ENCODE measurements at places on chromosomes 5 and 9. TPM values are rescaled to one million over a fixed set of nuclear protein-coding genes. Genes with fewer than 3 reads are reported as not detected.

The HEMGN gene
- not detected for total RNA-seq

The PLAC8L1 gene
- not detected for total RNA-seq

The CER1 gene
- total RNA-seq: not detected

The PAEP gene
- not detected for total RNA-seq

The GMCL2 gene
- total RNA-seq: not detected

The TAF1L gene
- total RNA-seq: under 0.01 TPM

The GDNF gene
- total RNA-seq: not detected

The ADAMTS6 gene
- total RNA-seq: 77.3 TPM
